Activated T-cell treated with anti-CD3 and anti-CD28 coated beads for 4 hours (primary cell): ENCODE measurements at places on chromosomes 4 and X.

DNA sequence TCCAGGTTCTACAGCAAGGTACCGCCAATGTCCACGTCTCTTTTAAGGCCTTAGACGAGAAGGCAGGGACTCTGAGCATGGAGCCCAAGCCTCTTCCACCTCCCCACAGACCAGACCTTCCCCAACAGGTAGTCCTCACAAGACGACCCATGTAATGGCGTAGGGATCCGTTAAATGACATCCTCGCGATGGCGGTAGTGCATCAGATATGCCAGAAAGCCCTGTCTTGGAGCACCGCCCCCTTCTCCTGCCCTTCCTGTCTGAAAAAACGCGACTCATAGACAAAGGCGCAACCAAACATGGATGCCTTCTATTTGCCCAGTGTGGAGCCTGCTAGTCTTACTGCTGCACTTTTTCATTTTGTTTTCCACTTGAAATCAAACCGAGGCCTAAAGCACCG, 185.4 kb downstream of the OR13H1 start:
- DNase-seq: no peak

DNA sequence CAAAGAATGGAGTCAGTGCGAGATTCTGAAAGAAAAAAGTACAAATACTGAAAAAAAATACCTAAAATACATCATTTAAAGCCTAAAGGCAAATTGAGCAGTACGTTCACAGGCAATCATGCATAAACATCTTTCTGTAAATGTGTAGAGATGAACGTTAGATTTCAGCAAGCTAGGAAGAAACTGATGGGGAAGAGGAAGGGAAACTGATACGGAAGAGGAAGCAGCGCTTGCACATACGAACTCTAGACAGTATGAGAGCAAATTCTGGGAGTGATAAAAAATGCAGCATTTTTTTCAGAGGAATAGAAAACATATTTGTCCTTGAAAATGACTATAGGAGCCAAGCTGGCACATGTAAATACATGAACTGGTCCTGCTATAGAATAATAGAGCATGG, 9.4 kb downstream of the ANKRD50 start:
- DNase-seq: no peak

GRCh38 chrX:19212037-19212436, 89.8 kb upstream of the ADGRG2 start:
- no peak for DNase-seq

GRCh38 chr4:76896614-76897535, 1.1 kb downstream of the SOWAHB start:
- DNase-seq: no peak

- DNase-seq: no peak
These were observed 33.1 kb upstream of the GPR34 start for GRCh38 chrX:41655631-41656030.

DNA sequence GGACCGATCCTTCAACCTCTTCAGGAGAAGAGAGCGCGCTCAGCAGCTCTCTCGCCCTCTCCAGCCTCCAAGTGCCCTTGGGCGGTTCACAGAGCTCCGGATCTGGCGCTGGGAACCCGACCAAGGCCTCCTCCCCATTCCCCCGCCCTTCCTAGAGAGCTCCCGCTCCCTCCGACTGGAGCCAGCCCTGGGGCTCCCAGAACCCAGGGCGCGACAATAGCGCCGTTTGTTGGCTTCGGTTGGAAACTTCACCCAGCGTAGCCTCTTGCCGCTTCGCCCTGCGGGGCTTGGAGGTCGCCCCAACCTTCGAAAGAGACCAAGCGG, 3.1 kb upstream of the SOX3 start:
- DNase-seq: no peak

- no peak for DNase-seq
These were observed 36.6 kb downstream of the RASSF6 start for GRCh38 chr4:73583666-73584065.

- no peak for DNase-seq
These were observed 247.1 kb upstream of the PITX2 start for GRCh38 chr4:110869862-110870572.

GRCh38 chr4:80731436-80731835, 299.1 kb upstream of the BMP3 start:
- no peak for DNase-seq

- no peak for DNase-seq
These were observed 318.4 kb downstream of the DHX15 start for GRCh38 chr4:24265989-24266388.

DNA sequence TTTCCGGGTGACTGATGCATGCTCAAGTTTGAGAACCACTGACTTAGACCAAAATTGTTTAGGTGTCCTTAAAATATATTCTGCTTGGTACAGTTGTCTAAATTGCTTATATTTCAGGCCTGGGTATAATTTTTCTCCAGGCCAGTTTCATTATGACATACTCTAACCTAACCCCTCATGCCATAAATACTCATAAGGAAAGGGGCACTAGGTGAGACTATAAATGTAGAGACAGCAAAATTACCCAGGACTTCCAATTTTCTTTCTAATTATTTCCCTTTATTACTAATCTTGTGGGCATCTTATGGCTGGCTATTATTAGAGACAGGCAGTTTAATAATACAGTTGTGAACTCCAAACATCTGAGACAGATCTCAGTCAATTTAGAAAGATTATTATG, 150.2 kb downstream of the RRAGB start:
- no peak for DNase-seq

DNA sequence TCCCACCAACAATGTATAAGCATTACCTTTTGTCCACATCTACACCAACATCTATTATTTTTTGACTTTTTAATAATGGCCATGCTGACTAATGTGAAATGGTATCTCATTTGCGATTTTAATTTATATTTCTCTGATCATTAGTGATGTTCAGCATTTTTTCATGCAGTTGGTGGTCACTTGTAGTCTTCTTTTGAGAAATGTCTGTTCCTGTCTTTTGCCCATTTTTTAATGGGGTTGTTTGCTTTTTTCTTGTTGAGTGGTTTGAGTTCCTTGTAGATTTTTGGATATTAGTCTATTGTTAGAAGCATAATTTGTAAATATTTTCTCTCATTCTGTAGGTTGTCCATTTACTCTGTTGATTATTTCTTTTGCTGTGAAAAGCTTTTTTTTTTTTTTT, 36.8 kb upstream of the PDLIM5 start:
- DNase-seq: no peak

DNA sequence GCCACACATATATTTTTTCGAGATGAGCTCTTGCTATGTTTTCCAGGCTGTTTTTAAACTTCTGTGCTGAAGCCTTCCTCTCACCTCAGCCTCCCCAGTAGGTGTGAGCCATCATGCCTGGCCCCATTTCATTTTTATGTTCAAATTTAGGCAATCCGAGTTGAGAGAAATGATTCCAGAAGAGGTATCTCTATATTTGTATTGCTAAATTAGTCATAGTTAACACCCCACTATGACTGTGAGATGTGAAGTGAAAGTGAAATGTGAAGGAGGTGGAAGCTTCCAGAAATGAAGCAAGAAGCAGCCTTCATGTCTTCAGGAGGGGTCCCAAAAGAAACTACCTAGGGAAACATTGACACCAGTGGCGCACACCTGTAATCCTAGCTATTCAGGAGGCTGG, 17.7 kb downstream of the APELA start:
- DNase-seq: no peak

DNA sequence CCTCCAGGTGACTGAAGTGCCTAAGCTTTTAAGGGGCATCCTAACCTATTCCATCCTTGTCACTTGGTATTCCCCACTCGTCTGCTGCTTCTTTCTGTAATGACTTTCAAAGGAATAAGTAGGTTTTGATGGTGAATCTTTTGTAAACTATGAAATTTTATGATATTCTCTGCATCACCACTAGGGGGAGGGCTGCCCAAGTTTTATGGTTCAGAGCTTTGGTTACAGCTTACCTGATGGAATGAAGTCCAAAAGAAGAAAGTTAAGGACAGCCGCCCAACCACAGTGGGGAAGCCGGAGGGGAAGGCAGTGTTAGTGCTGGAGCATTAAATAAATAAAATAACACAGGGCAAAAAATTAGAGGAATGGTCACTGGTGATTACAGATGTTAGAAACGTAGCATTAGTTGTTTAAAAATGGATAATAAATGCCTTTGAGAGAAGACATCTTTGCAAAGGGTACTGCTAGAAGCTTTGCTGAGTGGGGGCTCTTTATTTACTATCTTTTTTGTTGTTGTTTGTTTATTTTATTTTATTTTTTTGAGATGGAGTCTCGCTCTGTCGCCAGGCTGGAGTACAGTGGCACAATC, 204.9 kb downstream of the GBA3 start:
- no peak for DNase-seq

GRCh38 chr4:16488084-16488483, 261.8 kb upstream of the TAPT1 start:
- no peak for DNase-seq

DNA sequence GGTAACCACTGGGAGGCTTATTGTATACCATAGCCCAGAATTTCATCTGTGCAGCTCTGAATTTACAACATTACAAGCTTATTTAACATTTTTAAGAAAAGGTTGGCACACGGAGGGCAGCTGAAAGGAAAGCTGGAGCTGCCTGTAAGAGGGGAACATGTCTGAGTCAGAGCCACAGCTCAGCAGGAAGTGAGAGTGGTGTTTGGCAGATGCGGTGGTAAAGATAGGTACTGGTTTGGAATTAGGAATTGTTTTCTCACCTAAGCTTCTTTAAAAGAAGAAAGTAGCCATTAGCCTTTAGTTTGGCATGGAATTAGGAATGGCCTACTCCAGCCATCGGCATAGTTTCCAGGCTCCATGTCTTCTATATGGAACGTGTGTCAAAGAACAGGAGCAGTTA, 172.5 kb upstream of the ANXA3 start:
- no peak for DNase-seq
